ENCODE measurements at places on chromosomes 5 and 9.
A peak's percentile ranks its signal among the peaks of the same experiment; 100 is the strongest.

GRCh38 chr5:33583332-33583731 is 142.6 kb downstream of the TARS1 start:
- DNase-seq, result no peak

GRCh38 chr5:105882956-105883481 is 1787.7 kb downstream of the EFNA5 start:
- DNase-seq, result no peak

DNA sequence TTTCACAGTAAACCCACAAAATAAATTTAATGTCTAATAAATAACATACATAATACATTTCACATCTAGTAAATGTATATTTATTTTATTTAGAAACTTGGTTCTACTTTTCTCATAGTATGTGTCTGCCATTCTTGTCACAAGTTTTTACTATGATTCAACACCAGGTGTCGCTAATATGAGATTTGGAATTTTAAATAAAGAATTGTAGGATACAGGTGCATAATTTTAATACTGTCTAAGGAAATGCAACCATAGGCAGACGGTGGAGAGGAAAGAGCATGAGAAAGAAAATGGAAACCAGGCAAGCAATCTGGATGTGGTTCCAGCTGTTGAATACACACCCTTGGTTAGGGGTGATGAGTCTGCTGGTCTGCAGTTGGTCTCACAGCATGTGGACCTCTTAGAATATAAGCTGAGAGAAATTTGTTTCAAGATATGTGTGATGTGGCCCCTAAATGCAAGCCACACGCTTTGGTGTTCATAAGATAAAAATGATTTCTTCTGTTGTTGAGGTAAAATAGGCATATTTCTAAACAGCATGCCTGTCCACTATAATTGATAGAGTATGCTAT is 114.7 kb upstream of the TXNDC8 start:
- DNase-seq, result no peak

GRCh38 chr9:3893519-3893918 is 367.7 kb upstream of the RFX3 start:
- DNase-seq, result no peak

DNA sequence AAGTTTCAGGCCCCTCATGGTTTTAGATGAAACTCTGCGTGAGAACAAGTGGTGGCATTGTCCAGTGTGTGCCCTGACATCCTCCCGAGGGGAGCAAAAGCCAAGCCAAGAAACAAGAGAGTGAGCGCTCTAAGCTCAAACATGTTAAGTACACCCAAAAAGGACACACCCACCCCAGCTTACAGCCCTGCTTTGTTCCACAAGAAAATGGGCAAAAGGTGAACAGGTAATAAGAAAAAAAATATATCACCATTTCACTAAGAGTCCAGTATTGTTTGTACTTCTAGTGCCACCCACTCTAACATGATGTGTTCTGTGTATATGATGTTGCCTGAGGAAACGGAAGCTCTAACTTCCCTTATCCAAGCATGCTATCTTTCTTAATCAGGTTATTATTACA is 278.2 kb downstream of the SLIT3 start:
- no peak for DNase-seq

GRCh38 chr5:18321262-18321942 is 687.1 kb downstream of the TAF11L14 start:
- no peak for DNase-seq

- peak; percentile 30 for DNase-seq
Measured at GRCh38 chr5:124639095-124639665, 107.3 kb downstream of the ZNF608 start.

- DNase-seq, result no peak
Measured at GRCh38 chr5:89452081-89452480, 569.1 kb upstream of the MEF2C start.

DNA sequence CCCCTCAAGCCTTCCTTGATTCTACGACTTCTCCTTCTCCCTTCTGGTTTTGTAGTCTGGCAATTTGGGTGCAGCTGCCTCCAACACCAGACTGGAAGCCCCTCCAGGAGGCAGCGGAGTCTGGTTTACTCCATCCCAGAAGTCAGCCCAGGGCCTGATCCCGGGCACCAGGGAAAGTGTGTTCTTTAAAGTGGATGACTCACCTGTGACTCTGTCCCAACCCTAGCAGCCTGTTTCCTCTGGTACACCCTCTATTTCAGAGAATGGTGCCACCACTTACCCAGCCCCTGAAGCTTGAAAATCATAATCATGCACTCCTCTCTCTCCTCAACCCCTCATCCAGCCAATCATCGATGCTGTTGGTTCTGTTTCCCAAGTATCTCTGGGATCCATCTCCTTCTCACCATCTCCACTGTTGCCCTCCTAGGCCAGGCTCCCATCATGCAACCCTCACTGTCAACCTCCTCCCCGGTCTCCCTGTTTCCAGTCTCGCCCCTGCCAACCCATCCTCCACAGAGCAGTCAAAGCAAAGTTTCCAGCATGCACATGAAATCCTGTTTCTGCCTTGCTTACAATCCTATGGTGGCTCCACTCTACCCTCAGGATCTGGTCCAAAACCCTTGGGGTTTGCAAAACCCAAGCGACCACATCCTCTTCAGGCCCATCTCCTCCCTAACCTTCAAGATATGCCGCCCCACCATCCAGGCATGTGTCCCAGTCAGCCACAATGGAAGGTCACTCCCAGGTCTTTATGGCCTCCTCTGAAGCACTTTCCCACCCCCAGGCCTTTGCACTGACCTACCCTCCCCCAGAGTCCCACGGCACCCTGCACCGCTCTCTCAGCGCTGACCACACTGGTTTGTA is 10.5 kb downstream of the LHX6 start:
- DNase-seq, result no peak

DNA sequence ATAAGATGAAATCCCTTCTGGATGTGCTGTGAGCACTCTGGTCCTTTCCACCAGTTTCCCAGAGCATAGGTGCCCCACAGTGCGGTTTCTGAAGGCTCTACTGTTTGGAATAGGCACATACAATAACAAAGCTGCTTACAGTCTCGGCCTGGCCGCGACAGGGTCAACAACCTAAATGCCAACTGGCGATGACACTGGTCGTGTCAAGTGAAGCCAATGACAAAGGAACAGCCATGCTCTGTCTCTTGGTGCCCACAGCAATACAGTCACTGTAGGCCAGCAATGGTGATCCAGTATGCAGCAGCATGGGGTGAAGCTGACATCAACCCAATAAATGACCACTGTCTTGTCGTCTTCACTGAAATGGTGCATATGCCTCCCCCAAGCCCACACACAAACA is 47.8 kb upstream of the EQTN start:
- DNase-seq, result no peak

DNA sequence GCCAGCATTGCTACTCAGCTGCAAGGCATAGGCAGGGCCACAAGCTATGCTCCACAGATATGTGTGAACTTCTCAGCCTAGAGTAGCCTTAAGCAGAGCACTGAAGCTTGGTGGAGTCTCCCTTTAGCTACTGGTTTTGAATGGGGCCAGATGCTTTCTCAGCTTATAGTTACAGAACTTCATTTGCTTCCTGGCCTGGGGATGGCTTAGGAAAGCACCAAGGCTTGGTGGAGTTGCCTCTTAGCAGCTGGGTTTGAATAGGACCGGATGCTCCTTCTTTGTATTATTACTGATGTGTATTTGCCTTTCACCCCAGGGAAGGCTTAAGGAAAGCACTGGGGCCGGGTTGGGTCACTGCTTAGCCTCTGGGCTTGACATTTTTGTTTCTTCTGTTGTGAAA is 497.8 kb upstream of the SEMA6A start:
- no peak for DNase-seq

DNA sequence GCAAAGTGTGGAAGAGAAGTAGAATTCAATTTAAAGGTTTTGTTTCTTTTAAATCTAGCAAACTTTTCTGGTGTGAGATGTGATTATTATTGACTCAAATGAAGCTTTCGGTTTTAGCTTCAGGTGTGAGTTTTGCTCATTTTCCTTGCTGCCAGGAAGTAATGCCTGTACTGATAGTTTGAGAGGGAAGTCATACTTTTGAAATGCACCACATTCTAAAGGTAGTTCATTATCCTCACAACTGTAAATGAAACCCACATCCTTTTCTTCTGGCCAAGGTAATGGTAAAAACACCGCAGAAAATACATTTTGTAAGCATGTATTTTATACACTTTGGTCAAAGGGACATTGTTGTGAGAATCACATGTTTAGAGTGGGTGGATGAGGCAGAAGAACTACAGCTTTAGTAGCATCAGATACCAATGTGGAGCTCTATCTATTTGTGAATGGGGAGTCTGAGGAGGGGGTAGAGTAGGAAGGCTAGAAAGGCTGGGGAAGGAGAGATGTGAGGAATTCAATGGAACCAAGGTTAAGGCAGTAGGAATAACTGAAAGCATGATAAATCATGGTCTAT is 167.0 kb upstream of the CDKN2B start:
- no peak for DNase-seq

DNA sequence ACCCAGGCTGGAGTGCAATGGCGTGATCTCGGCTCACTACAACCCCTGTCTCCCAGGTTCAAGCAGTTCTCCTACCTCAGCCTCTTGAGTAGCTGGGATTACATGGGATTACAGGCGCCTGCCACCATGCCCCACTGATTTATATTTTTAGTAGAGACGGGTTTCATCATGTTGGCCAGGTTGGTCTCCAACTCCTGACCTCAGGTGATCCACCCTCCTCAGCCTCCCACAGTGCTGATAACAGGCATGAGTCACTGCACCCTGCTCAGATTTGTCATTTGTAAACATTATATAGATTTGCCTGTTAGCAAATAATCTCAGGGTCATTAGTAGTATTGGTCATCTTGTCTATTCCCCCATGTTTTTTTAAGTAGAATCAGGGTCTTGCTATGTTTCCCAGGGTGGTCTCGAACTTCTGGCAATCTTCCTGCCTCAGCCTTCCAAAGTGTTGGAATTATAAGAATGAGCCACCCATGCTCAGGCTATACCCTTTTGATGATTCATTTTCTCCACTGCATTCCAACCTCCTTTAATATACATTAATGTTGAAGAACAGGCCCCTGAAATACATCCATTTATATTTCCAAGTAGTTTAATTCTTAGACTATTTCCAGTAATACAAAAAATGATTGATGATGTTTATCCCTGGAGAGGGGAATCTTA is 17.3 kb downstream of the CENPH start:
- DNase-seq, result no peak
